IMR-90 (cell line): ENCODE measurements at places on chromosomes 16 and 17. TPM values are rescaled to one million over a fixed set of nuclear protein-coding genes. Genes with fewer than 3 reads are reported as not detected.
A peak's percentile ranks its signal among the peaks of the same experiment; 100 is the strongest.

The EFCAB3 gene
- not detected in 2 replicates for polyA plus RNA-seq

DNA sequence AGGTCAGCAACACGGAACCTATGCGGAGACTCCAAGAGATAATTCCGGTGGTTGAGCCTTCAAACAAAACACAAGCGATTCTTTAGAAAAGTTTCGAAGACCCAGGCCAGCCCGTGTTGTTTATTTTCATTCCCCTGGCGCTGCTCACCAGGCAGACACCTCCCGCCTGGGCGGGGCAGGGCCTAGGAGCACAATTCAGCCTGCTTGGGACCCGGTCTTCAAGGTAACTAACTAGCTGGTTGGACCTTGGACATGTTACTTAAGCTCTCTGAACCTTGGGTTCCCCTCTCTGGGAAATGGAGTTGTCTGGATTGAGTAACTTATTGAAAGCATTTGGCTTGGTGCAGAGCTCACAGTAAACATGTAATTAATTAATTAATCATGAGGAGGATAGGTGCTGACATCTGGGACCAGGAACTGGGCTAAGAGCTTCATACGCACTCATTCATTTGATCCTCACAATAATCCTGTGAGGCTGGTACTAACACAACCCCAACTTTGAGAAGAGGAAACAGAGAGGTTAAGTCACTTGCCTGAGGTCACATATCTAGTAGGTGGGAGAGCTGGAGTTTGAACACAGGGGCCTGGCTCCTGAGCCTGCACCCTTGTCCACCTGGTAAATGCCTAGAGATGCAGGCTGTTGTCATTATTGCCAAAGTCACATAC is 125.3 kb upstream of the SMURF2 start:
- H3K4me3 ChIP-seq: no peak overlapping the region
- no peak overlapping the region for H3K27ac ChIP-seq
- H3K4me1 ChIP-seq: 0 out of 2 replicates have a peak, but pooled peaks cover 1% of the 10 kb centered on the region
- H3K27me3 ChIP-seq: no peaks in the 10 kb centered on the region
- peaks cover 27% of the 10 kb centered on the region for H3K36me3 ChIP-seq
- no peak for DNase-seq

- H3K36me3 ChIP-seq: no peaks in the 10 kb centered on the region
- no peaks in the 10 kb centered on the region for H3K4me1 ChIP-seq
- no peak overlapping the region for H3K4me3 ChIP-seq
- H3K27ac ChIP-seq: no peak overlapping the region
- peaks cover 2% of the 10 kb centered on the region; the same call in 1 of the 2 replicates for H3K27me3 ChIP-seq
Observed at GRCh38 chr17:57016071-57016763, 38.3 kb downstream of the SCPEP1 start.

The RND2 gene
- polyA plus RNA-seq: 1.8 and 1.9 TPM in 2 replicates

- no peak overlapping the region for H3K4me3 ChIP-seq
- no peak for DNase-seq
- no peaks in the 10 kb centered on the region for H3K36me3 ChIP-seq
- peaks cover 3% of the 10 kb centered on the region; the same call in 1 of the 2 replicates for H3K4me1 ChIP-seq
Observed at GRCh38 chr16:86231996-86232350, 278.4 kb upstream of the FOXF1 start.

GRCh38 chr16:85428168-85428898 is 184.8 kb upstream of the GSE1 start:
- no peak overlapping the region for H3K27ac ChIP-seq
- DNase-seq: no peak

DNA sequence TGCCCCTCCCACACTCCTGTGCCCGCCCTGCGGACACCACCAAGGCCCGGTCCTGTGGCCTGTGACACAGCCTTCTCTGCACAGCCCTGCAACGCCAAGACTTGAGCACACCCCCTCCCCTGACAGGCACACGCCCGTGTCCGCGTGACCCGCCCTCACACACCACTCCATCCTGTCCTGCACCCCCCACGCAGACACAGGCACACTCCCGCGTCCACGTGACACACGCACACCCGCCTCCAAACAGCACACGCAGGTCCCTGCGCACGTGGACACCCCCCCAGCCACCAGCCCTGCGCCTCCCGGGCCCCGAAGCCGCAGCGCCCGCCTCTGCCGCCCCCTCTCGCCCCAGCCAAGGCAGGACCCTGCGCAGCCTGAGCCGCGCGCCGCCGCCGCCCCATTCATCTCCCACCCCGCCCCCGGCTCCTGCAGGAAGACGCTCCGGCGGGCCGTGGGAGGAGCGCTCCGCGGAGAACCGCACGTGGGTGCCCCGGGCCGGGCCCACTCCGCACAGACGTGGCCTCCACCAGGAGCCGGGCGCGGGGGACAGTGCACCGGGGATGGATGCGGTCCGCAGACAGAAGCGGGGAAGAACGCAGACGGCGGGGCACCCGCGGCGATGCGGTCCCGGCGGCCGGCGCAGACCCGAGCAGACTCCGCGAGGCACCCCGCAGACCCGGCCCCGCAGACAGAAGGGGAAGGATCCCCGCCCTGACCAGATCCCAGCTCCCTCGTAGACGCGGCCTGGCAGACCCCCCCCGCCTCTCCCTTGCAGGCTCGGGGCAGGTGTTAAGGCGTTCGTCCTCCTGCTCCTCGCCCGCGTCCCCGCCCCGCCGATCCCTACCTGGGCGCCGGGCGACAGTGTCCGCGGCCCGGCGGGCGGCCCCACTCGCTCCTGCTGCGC is 506 bp downstream of the CAMKK1 start:
- H3K27me3 ChIP-seq: no peaks in the 10 kb centered on the region
- peaks cover 41% of the 10 kb centered on the region for H3K4me1 ChIP-seq
- H3K36me3 ChIP-seq: no peaks in the 10 kb centered on the region
- DNase-seq: peak; percentile 66
- peak overlapping the region; percentile 67 for H3K4me3 ChIP-seq
- H3K27ac ChIP-seq: peak overlapping the region; percentile 23; the same call in 1 of the 2 replicates

The ASGR2 gene
- polyA plus RNA-seq: not detected in 2 replicates

GRCh38 chr17:77499699-77500435 is 359.1 kb downstream of the SEC14L1 start:
- H3K27me3 ChIP-seq: no peaks in the 10 kb centered on the region
- no peak for DNase-seq
- H3K4me3 ChIP-seq: no peak overlapping the region

The KRTAP4-6 gene
- polyA plus RNA-seq: not detected in 2 replicates

The RAB26 gene
- 4.5 and 4.8 TPM in 2 replicates for polyA plus RNA-seq

DNA sequence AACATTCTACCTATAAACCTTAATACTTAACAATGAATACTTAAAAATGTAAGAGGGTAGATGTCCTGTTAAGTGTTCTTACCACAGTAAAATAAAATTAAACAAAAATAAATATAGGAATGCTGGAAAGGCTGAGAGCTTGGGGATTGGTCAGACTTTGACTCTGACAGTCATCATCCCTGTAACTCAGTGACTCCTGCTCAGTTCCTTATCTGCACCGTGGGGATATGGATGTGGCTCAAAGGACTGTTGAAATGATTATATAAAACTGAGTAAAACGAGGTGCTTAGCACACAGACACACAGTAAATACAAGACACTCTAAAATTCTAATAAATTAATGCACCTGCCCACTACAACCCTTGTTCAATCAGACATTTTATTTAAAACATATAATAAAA is 338.6 kb downstream of the TMEM114 start:
- H3K4me3 ChIP-seq: no peak overlapping the region
- no peak for DNase-seq
- H3K4me1 ChIP-seq: no peaks in the 10 kb centered on the region
- H3K27me3 ChIP-seq: no peaks in the 10 kb centered on the region

The HS3ST3B1 gene
- 2.8 and 3.1 TPM in 2 replicates for polyA plus RNA-seq

GRCh38 chr16:56617212-56618085 is 8.1 kb upstream of the MT1E start:
- no peaks in the 10 kb centered on the region for H3K36me3 ChIP-seq
- peak; percentile 57 for DNase-seq
- peaks cover 17% of the 10 kb centered on the region for H3K4me1 ChIP-seq

GRCh38 chr16:29906520-29907244 is 6.4 kb downstream of the ASPHD1 start:
- peaks cover 16% of the 10 kb centered on the region for H3K36me3 ChIP-seq
- no peaks in the 10 kb centered on the region for H3K27me3 ChIP-seq
- H3K4me3 ChIP-seq: no peak overlapping the region
- H3K27ac ChIP-seq: no peak overlapping the region

The CHD9NB gene
- polyA plus RNA-seq: 0.94 and 1.2 TPM in 2 replicates

- no peaks in the 10 kb centered on the region for H3K36me3 ChIP-seq
- peaks cover 5% of the 10 kb centered on the region; the same call in 1 of the 2 replicates for H3K4me1 ChIP-seq
- DNase-seq: no peak
- peak overlapping the region; percentile 29; the same call in 1 of the 2 replicates for H3K4me3 ChIP-seq
- no peak overlapping the region for H3K27ac ChIP-seq
Observed at GRCh38 chr16:89170346-89171215, 967 bp upstream of the CDH15 start.

DNA sequence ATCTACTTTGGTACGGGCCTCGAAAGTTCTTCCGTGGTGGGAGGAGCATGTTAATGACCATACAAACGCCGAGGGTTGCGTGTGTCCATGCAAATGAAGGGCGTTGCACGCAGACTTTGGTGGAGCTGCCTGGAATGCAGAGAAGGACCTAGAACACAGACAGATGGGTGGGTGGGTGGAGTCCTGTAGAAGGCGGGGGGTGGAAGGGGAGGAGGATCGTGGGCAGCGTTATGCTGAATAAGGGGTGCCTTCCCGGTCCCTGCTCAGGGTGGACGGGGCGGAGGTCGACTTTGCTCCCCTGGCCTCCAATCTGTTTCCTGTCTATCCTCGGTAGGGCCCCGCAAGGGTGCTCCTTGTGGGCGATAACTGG is 795 bp upstream of the PAQR4 start:
- no peak overlapping the region for H3K27ac ChIP-seq
- H3K27me3 ChIP-seq: peaks cover 36% of the 10 kb centered on the region
- no peak for DNase-seq
- no peak overlapping the region for H3K4me3 ChIP-seq
- H3K36me3 ChIP-seq: peaks cover 2% of the 10 kb centered on the region; the same call in 1 of the 2 replicates
- peaks cover 7% of the 10 kb centered on the region; the same call in 1 of the 2 replicates for H3K4me1 ChIP-seq

DNA sequence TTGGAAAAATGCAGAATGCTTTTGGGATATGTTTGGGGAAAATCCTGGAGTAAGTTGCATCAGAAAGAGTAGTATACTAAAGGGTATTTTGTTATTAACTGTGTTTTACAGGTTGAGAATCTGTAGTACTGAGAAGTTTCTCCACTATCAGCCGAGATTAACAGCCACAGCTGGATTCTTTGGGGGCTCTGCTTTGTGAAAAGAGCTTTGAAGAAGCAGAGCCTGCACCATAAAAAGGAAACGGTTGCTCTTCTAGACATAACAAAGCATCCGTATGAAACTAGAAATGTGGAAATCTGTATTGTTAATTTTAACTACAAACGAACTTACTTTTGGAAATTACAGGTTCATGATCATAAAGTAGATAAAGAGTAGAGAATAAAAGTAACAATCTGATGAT is 5.3 kb downstream of the NLK start:
- no peaks in the 10 kb centered on the region for H3K27me3 ChIP-seq
- peaks cover 8% of the 10 kb centered on the region; the same call in 1 of the 2 replicates for H3K36me3 ChIP-seq
- peaks cover 8% of the 10 kb centered on the region for H3K4me1 ChIP-seq
- no peak for DNase-seq

GRCh38 chr17:56510554-56511342 is 82.8 kb upstream of the NOG start:
- no peak overlapping the region for H3K27ac ChIP-seq
- no peaks in the 10 kb centered on the region; the same call in 1 of the 2 replicates for H3K27me3 ChIP-seq
- no peaks in the 10 kb centered on the region for H3K4me1 ChIP-seq
- no peaks in the 10 kb centered on the region for H3K36me3 ChIP-seq
- no peak for DNase-seq

- H3K4me3 ChIP-seq: no peak overlapping the region
- no peaks in the 10 kb centered on the region for H3K36me3 ChIP-seq
- no peak for DNase-seq
- peaks cover 38% of the 10 kb centered on the region for H3K27me3 ChIP-seq
Observed at GRCh38 chr16:68371276-68371651, 60.4 kb downstream of the PRMT7 start.

The SLC38A8 gene
- not detected in 2 replicates for polyA plus RNA-seq

The PDILT gene
- polyA plus RNA-seq: not detected in 2 replicates

- H3K4me3 ChIP-seq: no peak overlapping the region
- no peaks in the 10 kb centered on the region for H3K36me3 ChIP-seq
- H3K27ac ChIP-seq: no peak overlapping the region
- no peaks in the 10 kb centered on the region for H3K27me3 ChIP-seq
- no peak for DNase-seq
- H3K4me1 ChIP-seq: peaks cover 4% of the 10 kb centered on the region
Observed at GRCh38 chr16:82991966-82992675, 365.4 kb downstream of the CDH13 start.

The TBC1D3I gene
- polyA plus RNA-seq: 0.07 TPM in 1 of 2 replicates, not detected in the other

GRCh38 chr16:64704386-64704785 is 417.5 kb downstream of the CDH11 start:
- no peaks in the 10 kb centered on the region for H3K36me3 ChIP-seq
- H3K4me1 ChIP-seq: no peaks in the 10 kb centered on the region
- no peak for DNase-seq
- H3K27ac ChIP-seq: no peak overlapping the region
- H3K4me3 ChIP-seq: no peak overlapping the region

- DNase-seq: no peak
- no peak overlapping the region for H3K27ac ChIP-seq
- H3K27me3 ChIP-seq: no peaks in the 10 kb centered on the region
- no peak overlapping the region for H3K4me3 ChIP-seq
- no peaks in the 10 kb centered on the region for H3K36me3 ChIP-seq
- H3K4me1 ChIP-seq: no peaks in the 10 kb centered on the region
Observed at GRCh38 chr17:74491626-74492025, 25.2 kb downstream of the CD300A start.

DNA sequence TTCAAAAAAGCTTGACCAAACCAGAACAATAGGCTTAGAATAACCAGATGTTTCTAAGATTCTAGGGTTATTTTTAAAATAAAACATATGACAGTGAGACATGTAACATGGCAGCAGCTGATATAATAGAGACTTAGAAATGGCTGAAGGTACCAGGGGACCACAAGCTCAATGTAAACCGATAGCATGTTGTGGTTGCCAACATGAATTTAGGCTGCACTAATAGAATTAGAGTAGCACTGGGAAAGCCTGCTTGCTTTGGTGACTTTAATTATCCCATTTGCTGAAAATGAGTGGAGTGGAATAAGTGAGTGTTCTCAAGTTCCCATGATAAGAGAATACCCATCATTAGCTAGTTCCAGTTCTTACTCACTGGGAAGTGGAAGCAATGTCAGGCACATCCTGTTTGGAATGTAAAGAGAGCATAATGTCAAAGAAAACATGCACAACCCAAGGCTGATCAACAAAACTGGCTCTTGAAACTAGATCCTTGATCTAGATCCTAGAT is 621.2 kb upstream of the CDH5 start:
- peaks cover 8% of the 10 kb centered on the region for H3K27me3 ChIP-seq
- H3K36me3 ChIP-seq: no peaks in the 10 kb centered on the region
- no peaks in the 10 kb centered on the region for H3K4me1 ChIP-seq
- no peak overlapping the region for H3K27ac ChIP-seq
- H3K4me3 ChIP-seq: no peak overlapping the region
